ENCODE measurements at places on chromosomes 1 and 21. TPM values are rescaled to one million over a fixed set of nuclear protein-coding genes. Genes with fewer than 3 reads are reported as not detected.

The RPTN gene
- not detected for polyA plus RNA-seq

The SPRR1A gene
- polyA plus RNA-seq = not detected

The TMPRSS15 gene
- not detected for polyA plus RNA-seq

The C1orf185 gene
- not detected for polyA plus RNA-seq

The PITHD1 gene
- polyA plus RNA-seq = 29.2 TPM

The DENND2D gene
- 1.7 TPM for polyA plus RNA-seq

The EPB41 gene
- 4.9 TPM for polyA plus RNA-seq

The MATN1 gene
- polyA plus RNA-seq = 0.10 TPM

The SELP gene
- not detected for polyA plus RNA-seq

The PDZK1 gene
- 1.3 TPM for polyA plus RNA-seq

The IRF6 gene
- polyA plus RNA-seq = 0.05 TPM

The AJAP1 gene
- polyA plus RNA-seq = not detected

The SLC44A3 gene
- polyA plus RNA-seq = 2.3 TPM

The DNASE2B gene
- not detected for polyA plus RNA-seq

The GPR37L1 gene
- 0.09 TPM for polyA plus RNA-seq

The SIK1 gene
- 14.0 TPM for polyA plus RNA-seq

The PROX1 gene
- polyA plus RNA-seq = 0.01 TPM

The FNDC10 gene
- polyA plus RNA-seq = 4.0 TPM

The RPS6KA1 gene
- polyA plus RNA-seq = 14.1 TPM

The CHIA gene
- not detected for polyA plus RNA-seq

The NBPF3 gene
- 7.4 TPM for polyA plus RNA-seq

The SYTL1 gene
- polyA plus RNA-seq = 0.50 TPM

The PLPPR5 gene
- not detected for polyA plus RNA-seq

The SLC16A4 gene
- polyA plus RNA-seq = 47.2 TPM

The PGBD2 gene
- polyA plus RNA-seq = 6.8 TPM

The CHI3L1 gene
- not detected for polyA plus RNA-seq

The CFAP107 gene
- not detected for polyA plus RNA-seq

The GBP6 gene
- not detected for polyA plus RNA-seq

The RAD54L gene
- polyA plus RNA-seq = 14.0 TPM

The OR2M3 gene
- polyA plus RNA-seq = not detected

The ZC3H12A gene
- 16.3 TPM for polyA plus RNA-seq

The CD1E gene
- not detected for polyA plus RNA-seq

The MYOG gene
- not detected for polyA plus RNA-seq

The LCE3E gene
- not detected for polyA plus RNA-seq

The CD34 gene
- 0.05 TPM for polyA plus RNA-seq

The FRRS1 gene
- 2.2 TPM for polyA plus RNA-seq

The ST6GALNAC5 gene
- not detected for polyA plus RNA-seq

The KRTAP11-1 gene
- polyA plus RNA-seq = not detected

The MX2 gene
- polyA plus RNA-seq = 0.05 TPM

All from A549 (cell line).